ENCODE measurements at places on chromosomes 2 and 18.

- no peak for DNase-seq
These were observed 121.8 kb downstream of the SETBP1 start for GRCh38 chr18:44802508-44802907.

DNA sequence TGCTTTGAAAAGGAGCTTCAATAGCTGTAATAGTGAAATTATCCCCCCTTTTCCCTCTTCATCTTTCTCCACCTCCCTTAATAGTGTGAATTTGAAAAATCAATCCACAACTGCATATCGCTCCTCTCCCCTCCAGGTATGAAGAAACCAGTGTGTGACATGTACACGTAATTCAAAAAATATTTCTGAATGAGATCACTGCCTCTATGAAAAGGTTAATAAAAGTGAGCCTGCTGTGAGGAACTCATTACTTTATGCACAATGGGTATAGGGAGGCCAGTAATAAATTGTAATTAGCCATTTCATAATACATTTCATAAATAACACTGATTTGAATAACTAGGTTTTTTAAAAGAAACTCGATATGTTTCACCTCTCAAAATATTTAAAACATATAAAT lies 209.0 kb upstream of the KYNU start:
- no peak for DNase-seq

- no peak for DNase-seq
These were observed 102.8 kb downstream of the PXDN start for GRCh38 chr2:1641523-1641922.

DNA sequence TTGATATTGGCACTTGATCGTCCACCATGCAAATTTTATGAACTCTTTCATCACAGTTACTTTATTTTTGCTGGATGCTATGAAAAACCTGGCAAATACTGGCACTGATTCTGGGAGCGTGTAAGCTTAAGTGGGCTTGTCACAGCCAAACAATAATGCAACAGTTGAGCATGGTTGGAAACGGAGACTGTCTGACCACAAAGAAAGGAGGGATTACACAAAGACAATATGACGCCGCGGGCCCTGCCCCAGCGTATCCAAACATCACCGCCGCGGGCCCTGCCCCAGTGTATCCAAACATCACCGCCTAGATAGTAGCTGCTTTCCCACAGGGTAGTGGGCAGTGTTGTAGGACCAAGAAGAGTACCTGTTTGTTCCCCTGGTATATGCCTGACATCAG lies 135.9 kb downstream of the PRPF40A start:
- DNase-seq, result no peak
